ENCODE measurements at places on chromosomes 5 and 9.

DNA sequence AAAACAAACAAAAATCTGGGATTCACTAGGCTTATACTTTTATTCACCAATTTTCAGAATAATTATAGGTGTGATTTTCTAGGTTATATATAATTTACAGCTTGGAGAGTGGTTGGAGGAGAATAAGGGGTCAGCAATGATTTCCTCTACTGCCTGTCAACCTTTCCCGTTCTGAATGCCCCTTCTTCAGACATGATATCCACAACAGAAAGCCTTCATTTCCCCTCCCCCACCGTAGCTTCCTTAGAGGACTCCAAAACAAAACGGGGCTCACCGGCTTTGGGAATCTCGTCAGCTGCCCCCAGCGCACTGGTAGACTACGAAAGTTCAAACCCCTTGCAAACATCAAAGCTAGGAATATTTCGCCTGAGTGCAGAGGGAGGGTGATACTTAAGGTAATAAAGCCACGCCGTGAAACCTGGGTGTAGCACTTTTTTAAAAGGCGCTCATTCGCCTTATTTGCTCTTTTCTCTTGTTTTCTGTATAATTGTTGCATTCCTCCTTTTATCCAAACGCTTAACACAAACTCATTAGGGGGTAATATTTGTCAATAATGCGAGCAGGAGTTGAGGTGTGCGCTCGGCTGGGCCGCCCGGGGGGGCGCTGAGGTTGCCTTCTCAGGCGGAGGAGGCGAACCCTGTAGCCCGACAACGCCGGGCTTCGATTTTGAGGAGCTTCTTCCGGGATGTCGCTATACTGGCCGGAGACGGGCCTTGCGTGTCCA lies 2.4 kb downstream of the OTP start:
- no peak for DNase-seq

GRCh38 chr9:121107881-121108280 lies 33.1 kb downstream of the CNTRL start:
- no peak for DNase-seq

- peak; percentile 10 for DNase-seq
These were observed 66.2 kb downstream of the MPDZ start for GRCh38 chr9:13213337-13213736.

DNA sequence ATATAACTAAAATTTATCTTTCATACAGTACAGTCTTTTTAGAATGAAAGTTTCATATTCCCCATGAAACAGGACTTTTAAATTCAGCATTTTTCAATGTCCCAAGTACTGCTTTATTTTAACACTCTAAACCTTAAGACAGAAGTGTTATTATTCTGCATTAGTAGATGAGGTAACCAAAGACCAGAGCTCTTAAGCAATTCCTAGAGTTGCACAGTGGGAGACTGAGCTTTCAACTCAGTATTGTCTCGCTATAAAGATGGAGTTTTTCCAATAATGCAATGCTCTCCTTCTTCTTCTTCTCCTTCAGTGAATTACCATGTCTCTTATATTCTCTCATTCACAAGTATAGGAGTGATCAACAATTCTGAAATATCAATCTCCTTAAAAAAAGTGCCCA lies 479.7 kb downstream of the CETN3 start:
- no peak for DNase-seq

- DNase-seq = no peak
These were observed 1676.7 kb upstream of the CDH9 start for GRCh38 chr5:28714907-28715698.

- no peak for DNase-seq
These were observed 135.8 kb downstream of the RPS23 start for GRCh38 chr5:82142217-82142841.
